ENCODE measurements at places on chromosomes 3 and 15. TPM values are rescaled to one million over a fixed set of nuclear protein-coding genes. Genes with fewer than 3 reads are reported as not detected.

SLC9A9 gene
- 2.3 TPM for total RNA-seq

IL5RA gene
- total RNA-seq, result not detected

AADACL2 gene
- not detected for total RNA-seq

GOLGA8J gene
- not detected for total RNA-seq

SOX14 gene
- total RNA-seq, result not detected

KLHL6 gene
- total RNA-seq, result not detected

HAPLN3 gene
- 5.9 TPM for total RNA-seq

ANKRD34C gene
- not detected for total RNA-seq

CRABP1 gene
- not detected for total RNA-seq

THSD4 gene
- total RNA-seq, result 31.1 TPM

DMXL2 gene
- 21.9 TPM for total RNA-seq

PLIN1 gene
- total RNA-seq, result under 0.01 TPM

SLC2A2 gene
- total RNA-seq, result not detected

GOLGA6L10 gene
- total RNA-seq, result under 0.01 TPM

TRIM59 gene
- total RNA-seq, result 65.4 TPM

INTS14 gene
- 33.9 TPM for total RNA-seq

PLCL2 gene
- 3.8 TPM for total RNA-seq

KIF7 gene
- 5.0 TPM for total RNA-seq

KCNAB1 gene
- under 0.01 TPM for total RNA-seq

PCSK6 gene
- total RNA-seq, result not detected

PAK6 gene
- not detected for total RNA-seq

Measured in IMR-90 (cell line).